ENCODE measurements at places on chromosomes 2 and 18.

- no peak for DNase-seq
Measured at GRCh38 chr18:58819051-58819450, 45.6 kb upstream of the ZNF532 start.

- DNase-seq = no peak
Measured at GRCh38 chr2:190858817-190859216, 21.8 kb upstream of the GLS start.

DNA sequence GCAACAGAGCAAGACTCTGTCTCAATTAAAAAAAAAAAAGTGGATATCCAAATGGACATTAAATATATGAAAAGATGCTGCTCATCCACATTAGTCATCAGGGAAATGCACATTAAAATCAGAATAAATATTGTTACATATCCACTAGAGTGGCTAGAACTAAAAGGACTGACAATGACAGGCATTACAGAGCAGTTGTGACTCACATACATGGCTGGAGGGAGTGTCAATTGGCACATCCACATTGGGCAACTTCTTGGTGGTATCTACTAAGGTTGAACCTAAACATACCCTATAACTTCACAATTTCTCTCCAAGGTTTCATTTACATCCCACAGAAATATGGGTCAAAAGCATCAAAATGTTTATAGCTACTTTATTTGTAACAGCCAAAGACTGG is 14.0 kb upstream of the DNER start:
- no peak for DNase-seq

DNA sequence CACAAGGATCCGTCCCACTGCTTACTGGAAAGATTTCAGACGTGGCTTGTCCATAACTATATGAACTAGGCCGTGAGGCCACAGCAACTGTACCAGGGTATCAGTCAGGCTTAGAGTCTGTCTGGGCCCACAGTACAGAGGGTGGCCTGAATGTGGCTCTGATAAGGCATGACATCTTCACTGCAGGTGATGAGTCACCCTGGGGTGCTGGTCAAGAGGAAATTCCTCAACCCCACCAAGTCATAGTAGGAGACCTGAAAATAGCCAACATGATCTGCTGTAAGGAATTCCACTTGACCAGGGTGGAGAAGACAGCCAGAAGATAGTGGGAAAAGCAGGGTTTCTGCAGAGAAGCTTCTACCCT is 107.7 kb downstream of the INHBB start:
- no peak for DNase-seq

GRCh38 chr2:23427976-23428375 is 43.0 kb downstream of the KLHL29 start:
- no peak for DNase-seq

- DNase-seq = peak; percentile 47
Measured at GRCh38 chr2:46735108-46735691, 180.4 kb downstream of the MCFD2 start.

GRCh38 chr2:232633413-232634205 is at the start of gene EFHD1:
TSS of gene EFHD1 (plus strand) at chr2:232633604. CDS start at chr2:232633705, 101 bp downstream.
- no peak for DNase-seq

DNA sequence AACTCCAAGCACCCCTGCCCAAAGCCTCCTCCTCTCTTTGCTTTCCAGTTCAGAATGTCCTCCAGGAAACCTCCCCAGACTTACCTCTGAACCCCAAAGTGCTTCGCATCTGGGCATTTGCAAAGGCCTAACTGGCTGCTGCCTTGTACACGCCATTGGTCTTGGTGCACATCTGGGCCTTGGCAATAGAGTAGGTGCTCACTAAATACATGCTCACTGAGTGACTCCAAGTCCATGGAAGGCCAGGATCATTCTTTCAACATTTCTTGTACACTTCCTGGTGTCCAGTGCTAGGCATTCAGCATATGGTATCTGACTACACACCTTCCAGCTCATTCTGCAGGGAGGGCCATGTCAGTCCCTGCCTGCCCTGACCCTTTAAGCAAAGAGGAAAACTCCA is 28.4 kb downstream of the MRPL35 start:
- no peak for DNase-seq

All from NCI-H2081 treated with DMSO at 0.1 percent for 48 hours (cell line).